GM23338 (cell line): ENCODE measurements at places on chromosomes 2 and 18. TPM values are rescaled to one million over a fixed set of nuclear protein-coding genes. Genes with fewer than 3 reads are reported as not detected.

CFAP65 gene
- 0.37 and 0.74 TPM in 2 replicates for polyA plus RNA-seq

IKZF2 gene
- 2.0 and 2.6 TPM in 2 replicates for polyA plus RNA-seq

RPL31 gene
- 3,213 and 3,415 TPM in 2 replicates for polyA plus RNA-seq

RUFY4 gene
- polyA plus RNA-seq, result 0.27 and 0.89 TPM in 2 replicates

RIT2 gene
- polyA plus RNA-seq, result 8.8 and 9.5 TPM in 2 replicates

TPO gene
- polyA plus RNA-seq, result 0.31 and 0.74 TPM in 2 replicates

KLF11 gene
- polyA plus RNA-seq, result 1.4 and 1.6 TPM in 2 replicates

APCDD1 gene
- 0.31 and 0.61 TPM in 2 replicates for polyA plus RNA-seq

TUBA4B gene
- 0.17 TPM in 1 of 2 replicates, not detected in the other for polyA plus RNA-seq

LYPD1 gene
- 1.5 and 1.7 TPM in 2 replicates for polyA plus RNA-seq

RFX8 gene
- polyA plus RNA-seq, result 0.49 and 0.65 TPM in 2 replicates

NBAS gene
- 24.6 and 24.8 TPM in 2 replicates for polyA plus RNA-seq

DYSF gene
- polyA plus RNA-seq, result 6.4 and 7.3 TPM in 2 replicates

UGT1A5 gene
- polyA plus RNA-seq, result not detected in 2 replicates

CLASP1 gene
- polyA plus RNA-seq, result 11.6 and 16.6 TPM in 2 replicates

HAT1 gene
- polyA plus RNA-seq, result 49.1 and 67.5 TPM in 2 replicates

DNAH6 gene
- polyA plus RNA-seq, result 0.27 and 0.61 TPM in 2 replicates

DYNC2LI1 gene
- 8.8 and 11.5 TPM in 2 replicates for polyA plus RNA-seq

COBLL1 gene
- 2.0 and 2.9 TPM in 2 replicates for polyA plus RNA-seq

FSIP2 gene
- polyA plus RNA-seq, result 3.0 and 3.2 TPM in 2 replicates

LAMA1 gene
- polyA plus RNA-seq, result 14.8 and 15.9 TPM in 2 replicates

LYPD6B gene
- 3.4 and 3.6 TPM in 2 replicates for polyA plus RNA-seq

PTGR3 gene
- polyA plus RNA-seq, result 0.84 and 1.1 TPM in 2 replicates

AMER3 gene
- polyA plus RNA-seq, result 0.05 TPM in 1 of 2 replicates, not detected in the other

CHRNA1 gene
- not detected in 2 replicates for polyA plus RNA-seq

OSR1 gene
- 0.23 TPM in 1 of 2 replicates, not detected in the other for polyA plus RNA-seq

DRC1 gene
- 0.45 TPM in 1 of 2 replicates, not detected in the other for polyA plus RNA-seq
